ENCODE measurements at places on chromosomes 6 and 20.

DNA sequence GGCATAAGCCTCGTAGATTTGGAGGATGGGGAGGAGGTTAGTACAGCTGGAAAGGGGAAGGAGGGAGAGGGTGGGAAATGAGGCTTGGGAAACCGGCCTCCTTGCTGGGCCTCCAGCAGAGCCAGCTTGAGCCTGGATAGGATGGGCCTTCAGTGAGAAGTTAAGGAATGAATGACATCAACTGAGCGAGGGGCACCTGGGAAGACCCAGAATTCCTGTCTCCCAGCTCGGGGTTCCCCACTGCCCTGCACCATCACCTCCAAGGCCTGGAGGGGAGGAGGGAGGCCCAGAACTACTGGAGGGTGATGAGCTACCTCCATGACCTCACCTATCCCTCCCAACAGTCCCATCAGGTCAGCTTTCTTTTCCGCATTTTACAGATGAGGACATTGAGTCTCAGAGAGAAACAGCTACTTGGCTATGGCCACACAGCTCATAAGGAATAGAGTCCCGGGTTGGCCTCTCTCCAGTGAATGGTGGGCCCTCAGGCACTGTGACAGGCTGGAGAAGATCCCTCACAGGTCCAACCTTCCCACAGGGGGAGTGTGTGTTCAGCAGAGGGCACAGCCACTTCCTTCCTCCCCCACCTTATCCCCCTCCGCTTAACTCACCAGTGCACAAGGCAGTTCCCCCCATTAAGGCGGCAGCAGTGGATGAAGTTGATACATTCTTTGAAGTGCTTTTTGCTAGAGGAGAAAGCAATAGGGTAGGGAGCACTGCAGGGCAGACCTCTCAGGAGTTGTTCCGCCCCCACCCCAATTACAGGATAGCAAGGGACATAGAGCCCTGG, 6.8 kb downstream of the DUSP15 start:
- DNase-seq = no peak

GRCh38 chr20:25318471-25319240, 70.8 kb downstream of the PYGB start:
- DNase-seq = no peak

- DNase-seq = no peak
These were observed 59.4 kb downstream of the TMEM242 start for GRCh38 chr6:157263881-157264397.

GRCh38 chr20:51128198-51128597, 105.3 kb upstream of the KCNG1 start:
- DNase-seq = no peak

DNA sequence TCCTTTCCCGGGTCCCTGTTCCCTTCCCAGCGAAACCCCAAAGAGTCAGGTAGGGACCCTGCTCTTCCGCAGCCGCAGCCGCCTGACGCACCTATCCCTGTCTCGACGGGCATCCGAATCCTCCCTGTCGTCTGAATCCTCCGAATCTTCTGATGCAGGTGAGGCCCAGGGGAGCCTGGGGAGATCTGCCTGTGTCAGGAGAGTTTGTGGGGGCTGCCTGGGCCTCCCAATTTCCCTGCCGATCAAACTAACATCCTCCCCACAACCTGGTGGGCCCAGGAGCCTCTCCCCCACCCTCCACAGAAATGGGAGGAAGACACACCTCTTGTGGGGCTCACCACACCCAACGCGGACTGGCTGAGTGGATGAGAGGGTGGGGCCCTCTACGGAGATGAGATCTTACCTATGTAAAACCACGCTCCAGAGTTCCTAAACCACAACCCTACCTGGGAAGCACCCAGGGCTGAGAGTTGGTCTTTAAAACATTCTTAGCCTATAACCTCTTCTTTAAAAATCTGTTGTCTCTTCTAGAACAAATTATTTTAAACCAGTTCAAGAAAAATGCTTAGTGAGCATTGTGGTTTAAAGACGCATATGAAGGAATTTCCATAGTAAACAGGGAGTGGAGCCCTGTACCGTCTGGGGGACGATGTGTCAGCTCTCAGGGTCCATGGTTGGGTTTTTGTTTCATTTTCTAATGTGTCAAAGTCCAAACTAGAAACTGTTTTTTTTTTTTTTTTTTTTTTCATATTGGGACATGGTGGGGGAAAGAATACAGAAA, 1.7 kb downstream of the CDC25B start:
- DNase-seq = no peak

All from GM23338 (cell line).